ENCODE measurements at places on chromosomes 4 and X.

- no peak for DNase-seq
Observed at GRCh38 chr4:137083571-137084135, 448.6 kb downstream of the PCDH18 start.

DNA sequence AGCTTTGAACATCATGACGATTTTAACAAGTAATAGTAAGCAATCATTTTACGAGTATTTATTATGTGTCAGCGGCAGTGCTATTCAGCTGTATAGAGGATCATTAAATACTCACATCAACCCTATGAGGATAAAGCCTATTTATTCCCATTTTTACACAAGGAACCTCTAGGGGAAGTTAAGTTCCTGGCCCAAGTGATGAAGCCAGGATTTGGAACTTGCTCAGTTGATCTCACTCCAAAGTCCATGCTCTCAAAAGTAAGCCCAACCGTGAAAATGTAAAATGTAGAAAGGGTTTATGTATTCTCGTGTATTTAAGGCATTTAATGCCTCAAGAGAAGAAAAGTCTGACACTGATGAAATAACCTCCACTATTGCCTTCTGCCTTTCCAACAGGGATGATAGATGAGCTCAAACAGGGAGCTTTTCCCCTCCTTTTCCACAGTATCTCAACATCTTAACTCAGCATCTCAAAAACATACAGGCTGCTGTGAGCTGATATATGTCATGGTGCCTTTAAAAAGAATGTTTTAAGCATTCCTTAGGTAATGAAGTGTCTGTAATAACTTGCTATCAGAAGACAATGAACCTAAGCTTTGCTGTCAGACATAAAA, 35.0 kb upstream of the PLA2G12A start:
- no peak for DNase-seq

DNA sequence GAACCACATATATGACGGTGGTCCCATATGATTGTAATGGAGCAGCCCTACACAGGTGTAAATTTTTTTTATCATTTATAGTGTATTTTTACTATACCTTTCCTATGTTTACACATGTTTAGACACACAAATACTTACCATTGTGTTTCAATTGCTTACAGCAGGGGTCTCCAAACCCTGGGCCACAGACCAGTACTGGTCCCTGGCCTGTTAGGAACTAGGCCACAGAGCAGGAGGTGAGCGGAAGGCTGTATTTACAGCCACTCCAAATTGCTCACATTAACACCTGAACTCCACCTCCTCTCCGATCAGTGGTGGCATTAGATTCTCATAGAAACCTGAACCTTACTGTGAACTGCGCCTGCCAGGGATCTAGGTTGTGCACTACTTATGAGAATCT, 201.8 kb upstream of the NDST4 start:
- no peak for DNase-seq

- DNase-seq, result no peak
Observed at GRCh38 chrX:70549429-70549828, 104.8 kb downstream of the DLG3 start.

DNA sequence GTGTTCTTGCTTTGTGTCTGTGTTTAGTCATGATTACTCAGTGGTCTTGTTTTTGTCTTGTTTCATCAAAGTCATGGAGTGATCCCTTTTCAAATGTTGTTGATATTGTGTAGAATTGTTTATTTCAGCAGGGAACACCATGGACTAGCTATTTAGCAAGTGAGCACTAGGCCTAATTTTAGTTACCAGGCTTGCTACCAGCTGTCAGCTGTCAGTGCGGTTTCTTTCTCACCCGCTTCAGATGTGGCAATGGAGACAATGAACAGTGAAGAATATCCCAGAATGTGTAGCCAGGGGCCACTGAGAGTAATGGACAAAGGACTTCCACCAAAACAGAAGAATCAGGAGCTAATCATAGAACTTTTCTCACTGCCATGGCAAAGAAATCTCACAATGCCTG, 432.8 kb upstream of the FMR1 start:
- DNase-seq, result no peak

DNA sequence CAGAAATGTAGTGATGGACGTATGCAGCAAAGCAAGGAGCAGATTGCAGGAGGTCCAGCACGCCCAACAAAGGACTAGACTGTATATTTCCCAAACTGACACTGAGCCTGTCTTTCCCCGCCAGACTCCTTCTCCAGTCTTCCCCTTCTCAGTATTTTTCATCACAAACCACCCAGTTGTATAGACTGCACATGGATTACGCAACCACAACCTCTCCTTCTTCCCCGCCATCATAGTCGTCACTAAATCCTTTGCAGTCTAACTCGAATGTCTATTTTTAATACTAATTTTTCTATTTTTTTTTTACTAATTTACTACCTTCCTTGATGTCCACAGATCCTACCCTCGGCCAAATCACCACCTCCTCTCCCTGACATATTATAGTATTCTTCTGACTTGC, 105.4 kb downstream of the MTNR1A start:
- DNase-seq, result no peak

DNA sequence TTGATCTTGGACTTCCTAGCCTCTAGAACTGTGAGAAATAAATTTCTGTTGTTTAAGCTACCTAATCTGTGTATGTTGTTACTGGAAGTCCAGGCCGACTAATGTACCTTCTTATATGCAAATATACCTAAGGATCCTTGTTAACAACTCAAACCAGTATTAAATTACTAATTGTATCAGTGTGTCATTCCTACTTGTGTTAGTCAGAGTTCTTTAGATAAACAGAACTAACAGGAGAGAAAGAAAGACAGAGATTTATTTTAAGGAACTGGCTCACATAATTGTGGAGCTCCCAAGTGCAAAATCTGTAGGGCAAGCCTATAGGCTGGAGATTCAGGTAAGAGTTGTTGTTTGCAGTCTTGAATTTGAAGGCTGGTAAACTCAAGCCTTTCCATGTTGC, 120.0 kb downstream of the ADGRL3 start:
- DNase-seq, result no peak

DNA sequence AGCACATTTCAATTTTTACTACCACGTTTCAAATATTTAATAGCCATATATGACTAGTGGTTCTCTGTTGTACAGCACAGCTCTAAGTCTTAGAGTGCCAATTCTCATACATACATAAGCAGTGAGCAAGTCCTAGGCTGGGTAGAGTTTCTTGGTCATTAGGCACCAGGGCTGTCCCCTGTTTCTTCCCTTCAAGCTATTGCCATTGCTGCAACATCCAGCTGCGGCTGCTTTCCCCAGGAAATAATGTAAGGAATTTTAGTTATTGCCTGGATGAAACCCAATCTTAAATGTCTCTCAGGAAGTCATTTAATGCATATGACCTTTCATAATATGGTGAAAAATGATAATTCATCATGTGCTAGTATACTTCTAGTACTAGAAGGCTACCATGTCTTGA, 74.1 kb upstream of the PPP3CA start:
- no peak for DNase-seq

- DNase-seq, result no peak
Observed at GRCh38 chr4:2672700-2673099, 83.4 kb downstream of the TNIP2 start.

GRCh38 chr4:153809307-153809706, 20.4 kb upstream of the SFRP2 start:
- no peak for DNase-seq

DNA sequence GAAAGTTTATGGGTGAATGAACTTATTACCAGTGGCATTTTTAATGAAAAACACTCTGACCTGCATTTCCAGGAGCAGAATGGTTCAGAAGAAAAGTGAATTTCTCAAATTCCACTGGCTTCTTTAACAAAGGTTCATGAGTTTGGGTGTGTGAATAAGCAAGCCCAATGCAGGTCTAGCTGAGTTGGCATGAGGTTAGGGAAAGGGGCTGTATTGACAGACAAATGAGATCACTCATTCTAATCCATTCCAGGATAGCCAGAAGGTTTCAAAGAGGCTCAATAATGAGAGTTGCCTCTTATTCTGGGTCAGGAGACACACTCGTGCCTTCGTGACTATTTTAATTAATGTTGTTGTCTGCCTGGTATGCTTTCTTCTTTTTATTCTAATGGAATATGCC, 43.7 kb upstream of the NPY2R start:
- DNase-seq, result no peak

DNA sequence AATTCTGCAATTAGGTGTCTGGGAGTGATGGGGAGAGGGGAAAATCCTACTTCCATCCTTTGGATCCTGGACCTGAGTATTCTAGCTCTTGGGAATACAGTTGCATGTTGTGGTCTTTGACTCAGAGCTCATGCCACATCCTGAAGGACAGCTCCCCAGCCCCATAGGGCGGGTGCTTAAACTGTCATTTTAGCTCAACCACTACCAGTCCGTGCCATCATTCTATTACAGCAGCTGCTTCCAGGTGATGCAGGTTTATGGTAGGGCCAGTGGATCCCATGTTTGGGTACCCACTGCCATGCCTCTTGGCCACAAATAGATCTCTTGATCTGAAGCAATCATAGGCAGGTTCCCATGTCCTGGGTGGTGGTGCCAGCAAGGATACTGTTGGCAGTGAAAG, 34.7 kb downstream of the CCKAR start:
- DNase-seq, result no peak

- DNase-seq, result no peak
Observed at GRCh38 chr4:80587871-80588385, 252.4 kb downstream of the CFAP299 start.

GRCh38 chr4:3077796-3078195, 3.3 kb downstream of the HTT start:
- no peak for DNase-seq

All from fibroblast of the conjunctiva (primary cell).